NCI-H2107 (cell line): ENCODE measurements at places on chromosomes 13 and 19.

GRCh38 chr13:30711375-30711774 is 24.0 kb upstream of the ALOX5AP start:
- no peak for DNase-seq

- no peak for DNase-seq
These were observed 19.3 kb upstream of the RASA3 start for GRCh38 chr13:114151565-114152284.

GRCh38 chr13:67235265-67235664 is 5.1 kb upstream of the PCDH9 start:
- no peak for DNase-seq

GRCh38 chr13:77351315-77351714 is 24.4 kb upstream of the MYCBP2 start:
- DNase-seq: no peak

GRCh38 chr19:50003810-50004419 is 21.3 kb downstream of the VRK3 start:
- no peak for DNase-seq

- DNase-seq: no peak
These were observed 1352.2 kb upstream of the PRR20A start for GRCh38 chr13:55788548-55788947.

- no peak for DNase-seq
These were observed 13.8 kb downstream of the OR7D4 start for GRCh38 chr19:9205501-9206113.

- DNase-seq: no peak
These were observed 373.5 kb downstream of the KCTD12 start for GRCh38 chr13:76512721-76513145.

- DNase-seq: no peak
These were observed 245.3 kb upstream of the HTR2A start for GRCh38 chr13:47142105-47142504.
